ENCODE measurements at places on chromosomes 4 and X. TPM values are rescaled to one million over a fixed set of nuclear protein-coding genes. Genes with fewer than 3 reads are reported as not detected.

- H3K27ac ChIP-seq = no peak overlapping the region
- DNase-seq = no peak
- H3K4me1 ChIP-seq = no peaks in the 10 kb centered on the region
Measured at GRCh38 chrX:153371256-153371655, 29.9 kb downstream of the PNMA6E start.

GRCh38 chr4:2231082-2231481, 10.8 kb downstream of the HAUS3 start:
- no peak for DNase-seq
- peaks cover 35% of the 10 kb centered on the region for H3K36me3 ChIP-seq
- no peak overlapping the region for H3K4me3 ChIP-seq
- no peaks in the 10 kb centered on the region for H3K4me1 ChIP-seq
- no peak overlapping the region for H3K27ac ChIP-seq
- H3K27me3 ChIP-seq = no peaks in the 10 kb centered on the region

GAGE13 gene
- polyA plus RNA-seq = not detected

GRCh38 chrX:23729214-23729613, 13.9 kb downstream of the ACOT9 start:
- H3K36me3 ChIP-seq = peaks cover 32% of the 10 kb centered on the region
- H3K27ac ChIP-seq = no peak overlapping the region
- no peaks in the 10 kb centered on the region for H3K27me3 ChIP-seq
- no peak overlapping the region for H3K4me3 ChIP-seq

- peaks cover 3% of the 10 kb centered on the region for H3K4me1 ChIP-seq
- DNase-seq = no peak
- H3K4me3 ChIP-seq = no peak overlapping the region
- no peak overlapping the region for H3K27ac ChIP-seq
- no peaks in the 10 kb centered on the region for H3K36me3 ChIP-seq
Measured at GRCh38 chr4:107987916-107988762, 1.6 kb upstream of the HADH start.

DNA sequence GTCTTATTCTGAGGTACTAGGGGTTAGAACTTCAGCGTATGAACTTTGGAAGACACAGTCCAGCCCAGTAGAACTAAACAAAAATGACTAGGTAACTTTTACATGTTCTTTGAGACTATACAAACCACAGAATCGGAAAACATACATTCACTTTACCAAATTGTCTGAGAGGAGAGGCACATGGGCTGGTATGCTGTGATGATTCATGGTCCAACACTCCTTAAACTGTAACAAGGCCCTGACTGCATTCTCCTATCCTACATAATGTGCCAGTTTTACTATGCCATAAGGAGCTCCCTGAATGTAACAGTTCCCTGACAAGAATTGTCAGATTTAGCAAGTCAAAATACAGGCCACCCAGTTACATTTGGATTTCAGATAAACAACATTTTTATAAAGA, 640.0 kb downstream of the RAB28 start:
- no peaks in the 10 kb centered on the region for H3K36me3 ChIP-seq
- H3K27ac ChIP-seq = no peak overlapping the region
- no peaks in the 10 kb centered on the region for H3K27me3 ChIP-seq
- H3K4me3 ChIP-seq = no peak overlapping the region
- no peak for DNase-seq

DNA sequence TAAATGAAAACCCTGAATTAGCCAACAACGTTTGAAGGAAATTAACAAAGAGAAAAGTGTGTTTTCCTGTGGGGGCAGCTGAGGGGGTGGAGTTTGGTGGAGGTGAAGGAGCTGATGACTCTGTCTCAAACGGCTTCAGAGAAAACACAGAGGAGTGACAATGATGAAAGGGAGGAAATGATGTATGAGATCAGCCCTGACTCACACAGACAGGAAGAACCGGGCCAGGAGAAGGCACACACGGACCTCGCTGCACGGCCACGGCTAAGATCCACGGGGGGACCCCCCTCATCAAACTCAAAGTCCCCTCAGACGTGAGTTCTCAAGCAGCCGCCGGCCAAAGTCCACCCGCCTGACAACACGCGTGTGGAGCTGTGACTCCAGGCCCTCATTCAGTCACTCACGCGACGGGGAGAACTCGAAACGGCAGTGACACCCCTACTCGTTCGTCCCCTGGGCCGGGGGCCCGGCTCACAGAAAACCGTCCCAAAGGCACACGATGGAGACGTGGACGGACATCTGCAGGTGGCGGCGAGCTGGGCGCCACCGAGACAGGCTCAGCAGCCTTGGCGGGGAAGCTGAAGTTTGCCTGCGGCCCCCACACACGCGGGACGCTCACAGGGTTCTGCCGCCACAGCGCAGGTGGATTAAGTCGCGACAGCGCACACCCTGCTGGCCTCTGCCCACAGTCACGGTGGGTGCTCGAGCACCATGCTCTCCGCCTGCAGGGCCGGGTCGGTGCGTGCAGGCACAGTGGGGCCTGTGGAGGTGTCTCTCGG, 28.8 kb downstream of the PPP2R3B start:
- no peak overlapping the region for H3K4me3 ChIP-seq
- H3K27ac ChIP-seq = no peak overlapping the region
- peaks cover 18% of the 10 kb centered on the region for H3K36me3 ChIP-seq
- no peaks in the 10 kb centered on the region for H3K27me3 ChIP-seq
- peaks cover 4% of the 10 kb centered on the region for H3K4me1 ChIP-seq

- peak; percentile 77 for DNase-seq
- peak overlapping the region; percentile 65 for H3K4me3 ChIP-seq
- peaks cover 37% of the 10 kb centered on the region for H3K4me1 ChIP-seq
- H3K27me3 ChIP-seq = no peaks in the 10 kb centered on the region
- no peaks in the 10 kb centered on the region for H3K36me3 ChIP-seq
Measured at GRCh38 chr4:153152501-153153338, 51.5 kb upstream of the TRIM2 start.

RS1 gene
- not detected for polyA plus RNA-seq

- peaks cover 5% of the 10 kb centered on the region for H3K36me3 ChIP-seq
- H3K27ac ChIP-seq = no peak overlapping the region
- peaks cover 4% of the 10 kb centered on the region for H3K4me1 ChIP-seq
- H3K27me3 ChIP-seq = peaks cover 6% of the 10 kb centered on the region
Measured at GRCh38 chrX:55005256-55005655, 5.1 kb downstream of the APEX2 start.

DNA sequence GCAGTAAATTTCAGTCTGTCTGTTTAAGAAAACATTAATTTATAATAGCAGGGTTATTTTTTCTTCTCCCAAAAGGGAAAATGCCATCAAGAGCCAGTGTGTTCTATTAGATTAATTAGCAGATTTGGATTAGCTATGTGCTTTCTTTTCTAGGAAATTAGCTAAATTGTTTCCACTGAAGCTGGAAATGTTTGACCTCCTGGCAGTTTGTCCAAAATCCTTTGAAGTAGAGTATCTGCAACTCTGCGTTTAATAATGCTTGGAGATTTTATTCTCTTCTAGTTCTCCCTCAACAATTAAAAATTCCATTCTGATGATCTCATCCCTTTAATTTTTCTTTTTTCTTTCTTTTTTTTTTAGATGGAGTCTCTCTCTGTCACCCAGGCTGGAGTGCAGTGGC, 27.1 kb upstream of the HOPX start:
- no peaks in the 10 kb centered on the region for H3K27me3 ChIP-seq
- no peak overlapping the region for H3K4me3 ChIP-seq
- H3K36me3 ChIP-seq = no peaks in the 10 kb centered on the region
- DNase-seq = no peak
- no peak overlapping the region for H3K27ac ChIP-seq

GRCh38 chr4:24975510-24975909, 55.2 kb downstream of the LGI2 start:
- H3K4me1 ChIP-seq = no peaks in the 10 kb centered on the region
- no peak overlapping the region for H3K4me3 ChIP-seq
- H3K36me3 ChIP-seq = no peaks in the 10 kb centered on the region
- no peak for DNase-seq
- H3K27ac ChIP-seq = no peak overlapping the region

- H3K4me1 ChIP-seq = no peaks in the 10 kb centered on the region
- H3K36me3 ChIP-seq = no peaks in the 10 kb centered on the region
- H3K27me3 ChIP-seq = no peaks in the 10 kb centered on the region
- no peak overlapping the region for H3K27ac ChIP-seq
Measured at GRCh38 chrX:105552395-105552794, 269.9 kb upstream of the NRK start.

DNA sequence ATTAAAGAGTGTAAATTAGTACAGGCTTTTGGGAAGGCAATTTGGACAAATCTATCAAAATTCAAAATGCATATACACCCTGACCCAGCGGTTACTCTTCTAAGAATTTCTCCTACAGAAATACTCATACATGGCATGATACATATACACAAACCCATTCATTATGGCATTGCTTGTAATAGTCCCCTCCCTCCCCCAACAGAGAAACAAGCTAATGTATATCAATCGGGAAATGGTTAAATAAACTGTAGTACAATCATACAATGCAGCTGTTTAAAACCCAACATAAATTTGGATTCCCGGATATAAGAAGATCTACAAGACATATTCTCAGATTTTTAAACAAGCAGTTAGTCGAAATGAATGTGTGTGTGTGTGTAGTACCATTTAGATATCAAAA, 808 bp downstream of the HUWE1 start:
- H3K4me1 ChIP-seq = no peaks in the 10 kb centered on the region
- peak overlapping the region; percentile 89 for H3K27ac ChIP-seq
- DNase-seq = no peak
- peak overlapping the region; percentile 79 for H3K4me3 ChIP-seq
- 0 out of 2 replicates have a peak, but pooled peaks cover 3% of the 10 kb centered on the region for H3K27me3 ChIP-seq

DNA sequence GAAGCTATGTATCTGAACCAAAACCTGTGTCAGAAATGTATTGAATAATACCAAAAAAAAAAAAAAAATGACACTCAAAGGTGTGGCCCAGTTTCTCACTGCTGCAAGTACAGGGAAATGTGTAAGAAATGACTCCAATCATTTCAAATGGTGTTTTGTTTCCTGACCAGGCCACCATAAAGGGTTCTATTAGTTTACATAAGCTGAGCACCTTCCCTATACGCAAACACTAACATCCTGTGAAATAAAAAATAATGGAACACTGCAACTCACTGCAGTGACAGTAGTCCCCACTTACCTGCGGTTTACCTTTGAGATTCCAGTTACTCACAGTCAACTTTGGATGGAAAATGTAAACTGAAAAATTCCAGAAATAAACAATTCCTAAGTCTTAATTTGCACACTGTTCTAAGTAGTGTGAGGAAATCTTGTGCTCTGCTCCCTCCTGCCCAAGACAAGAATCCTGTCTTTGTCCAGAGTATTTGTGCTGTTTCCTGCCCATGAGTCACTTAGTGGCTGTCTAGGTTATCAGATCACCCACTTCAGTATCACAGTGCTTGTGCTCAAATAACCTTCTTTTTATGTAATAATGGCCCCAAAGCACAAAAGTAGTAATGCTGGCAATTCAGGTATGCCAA, 265.3 kb downstream of the RCHY1 start:
- H3K27me3 ChIP-seq = no peaks in the 10 kb centered on the region
- no peak overlapping the region for H3K27ac ChIP-seq
- DNase-seq = no peak

DNA sequence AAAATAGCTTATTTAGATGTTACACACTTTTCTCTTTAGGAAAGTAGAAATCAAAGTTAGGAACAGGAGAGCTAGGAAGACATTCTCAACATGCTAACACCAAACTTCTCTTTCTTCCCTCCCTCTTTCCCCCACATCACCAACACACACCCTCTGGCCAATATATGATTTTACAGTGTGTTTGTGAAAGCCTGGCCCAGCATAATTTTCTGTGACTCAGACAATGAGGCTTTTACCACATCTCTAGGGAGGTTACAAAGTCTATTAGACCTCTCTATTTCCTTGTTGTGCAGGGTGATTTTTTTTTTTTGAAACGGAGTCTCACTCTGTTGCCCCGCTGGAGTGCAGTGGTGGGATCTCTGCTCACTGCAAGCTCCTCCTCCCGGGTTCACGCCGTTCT, 189.9 kb downstream of the AASDH start:
- H3K27me3 ChIP-seq = no peaks in the 10 kb centered on the region
- H3K36me3 ChIP-seq = no peaks in the 10 kb centered on the region
- DNase-seq = no peak
- no peak overlapping the region for H3K4me3 ChIP-seq
- no peak overlapping the region for H3K27ac ChIP-seq

DNA sequence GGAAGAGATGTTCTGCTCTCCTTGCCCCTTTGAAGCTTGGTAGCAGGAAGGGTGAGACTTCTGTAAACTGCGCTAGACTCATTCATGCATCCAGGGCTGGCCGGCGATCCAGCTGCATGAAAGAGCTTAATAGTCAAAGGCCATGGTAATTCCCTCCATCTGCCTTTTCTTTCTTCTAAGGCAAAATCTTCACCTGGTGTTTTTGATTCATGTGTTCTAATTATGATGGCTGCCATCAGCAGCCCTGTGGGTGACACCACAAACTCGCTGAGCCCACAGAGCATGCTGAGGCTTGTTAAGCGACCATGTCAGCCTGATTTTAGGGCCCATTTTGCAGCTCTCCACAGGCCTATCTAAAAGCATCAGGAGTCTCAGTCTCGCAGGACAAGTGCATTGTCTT, 450.1 kb upstream of the TENM3 start:
- no peak overlapping the region for H3K27ac ChIP-seq
- H3K36me3 ChIP-seq = no peaks in the 10 kb centered on the region
- no peaks in the 10 kb centered on the region for H3K27me3 ChIP-seq
- H3K4me3 ChIP-seq = no peak overlapping the region
- H3K4me1 ChIP-seq = no peaks in the 10 kb centered on the region
- no peak for DNase-seq

CTAG1A gene
- not detected for polyA plus RNA-seq

- peaks cover 4% of the 10 kb centered on the region for H3K36me3 ChIP-seq
- no peak overlapping the region for H3K27ac ChIP-seq
- no peaks in the 10 kb centered on the region for H3K27me3 ChIP-seq
Measured at GRCh38 chr4:1210971-1211370, 38.0 kb downstream of the CTBP1 start.

GRCh38 chrX:85115252-85115651, 111.6 kb downstream of the APOOL start:
- H3K4me1 ChIP-seq = no peaks in the 10 kb centered on the region
- no peak for DNase-seq
- H3K27ac ChIP-seq = no peak overlapping the region
- H3K36me3 ChIP-seq = no peaks in the 10 kb centered on the region
- H3K27me3 ChIP-seq = peaks cover 4% of the 10 kb centered on the region
- H3K4me3 ChIP-seq = no peak overlapping the region

GRCh38 chr4:7784131-7784870, 155.4 kb downstream of the AFAP1 start:
- peaks cover 73% of the 10 kb centered on the region for H3K36me3 ChIP-seq
- H3K4me1 ChIP-seq = peaks cover 64% of the 10 kb centered on the region
- H3K27me3 ChIP-seq = no peaks in the 10 kb centered on the region
- no peak for DNase-seq
- no peak overlapping the region for H3K4me3 ChIP-seq

SPIN4 gene
- 3.3 TPM for polyA plus RNA-seq

GRCh38 chr4:32858361-32858760, 2138.2 kb downstream of the PCDH7 start:
- H3K4me3 ChIP-seq = no peak overlapping the region
- DNase-seq = no peak
- H3K4me1 ChIP-seq = no peaks in the 10 kb centered on the region
- H3K36me3 ChIP-seq = no peaks in the 10 kb centered on the region
- no peaks in the 10 kb centered on the region for H3K27me3 ChIP-seq

DNA sequence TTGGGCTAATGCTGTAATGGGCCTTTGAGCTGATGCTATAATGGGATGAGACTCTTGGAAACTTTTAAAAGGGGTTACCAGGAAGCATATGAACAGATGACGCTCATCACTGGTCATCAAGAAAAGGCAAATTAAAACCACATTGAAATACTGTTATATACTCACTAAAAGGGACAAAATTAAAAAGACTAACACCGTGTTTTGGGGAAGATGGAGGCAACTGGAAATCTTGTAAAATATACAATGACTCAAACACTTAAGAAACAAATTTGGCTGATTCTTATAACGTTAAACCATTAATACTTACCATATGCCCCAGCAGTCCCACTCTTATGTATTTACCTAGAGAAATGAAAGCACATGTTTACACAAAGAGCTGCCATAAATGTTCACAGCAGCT, 207.2 kb upstream of the GPRIN3 start:
- H3K4me1 ChIP-seq = no peaks in the 10 kb centered on the region
- H3K27ac ChIP-seq = no peak overlapping the region
- no peak overlapping the region for H3K4me3 ChIP-seq
- H3K27me3 ChIP-seq = no peaks in the 10 kb centered on the region
